ENCODE measurements at places on chromosomes 13 and 19.

DNA sequence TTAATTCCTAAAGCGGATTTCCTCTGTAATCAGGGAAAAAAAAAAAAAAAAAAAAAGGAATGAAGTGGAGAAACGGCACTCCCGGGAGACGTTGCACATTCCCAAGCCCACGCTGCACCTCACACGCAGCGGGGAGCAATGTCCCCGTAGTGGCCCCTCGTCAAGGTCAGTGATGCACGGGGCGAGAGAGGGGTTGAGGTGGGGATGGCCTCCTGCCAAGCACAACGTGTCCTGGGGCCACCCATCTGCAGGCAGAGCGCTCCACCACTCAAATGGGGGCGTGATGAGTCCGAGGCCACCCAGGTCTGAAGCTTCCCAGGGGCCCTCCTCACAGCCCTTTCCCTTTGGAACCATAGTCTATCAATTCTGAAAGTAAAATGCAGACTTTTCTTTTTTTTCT is 15.1 kb downstream of the PLK5 start:
- DNase-seq = no peak

- no peak for DNase-seq
Observed at GRCh38 chr13:40228990-40229389, 437.5 kb downstream of the FOXO1 start.

- peak; percentile 13 for DNase-seq
Observed at GRCh38 chr13:20221772-20222171, 10.3 kb downstream of the GJB6 start.

- DNase-seq = no peak
Observed at GRCh38 chr13:101930331-101930730, 471.5 kb downstream of the FGF14 start.

DNA sequence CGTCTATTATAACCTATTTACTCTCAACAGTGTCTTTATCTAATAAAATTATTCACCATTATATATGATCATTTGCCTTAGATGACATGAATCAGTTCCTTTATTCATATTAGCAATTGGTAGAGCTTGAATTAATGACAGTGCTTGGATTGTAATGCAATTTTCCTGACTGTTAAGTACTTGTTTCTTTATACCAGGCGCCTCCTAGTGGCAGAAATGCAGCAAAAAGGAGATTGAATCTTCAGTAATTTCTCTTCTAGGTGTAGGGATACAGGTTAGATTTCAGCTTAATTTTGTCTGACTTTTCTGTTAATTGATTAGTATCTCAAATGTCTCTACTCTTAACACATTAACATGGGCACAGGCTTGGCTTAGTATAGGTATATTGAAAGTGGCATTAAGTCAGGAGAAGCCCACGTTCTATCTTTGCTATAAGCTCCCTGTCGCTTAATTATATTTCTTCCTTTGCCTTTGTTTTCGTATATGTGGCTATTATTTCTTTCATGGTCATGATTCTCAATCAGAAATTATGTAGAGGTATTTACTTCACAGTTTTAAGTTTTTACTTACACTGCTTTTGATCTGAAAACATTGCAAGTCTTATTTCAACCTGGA is 9.1 kb upstream of the LHFPL6 start:
- peak; percentile 18 for DNase-seq

DNA sequence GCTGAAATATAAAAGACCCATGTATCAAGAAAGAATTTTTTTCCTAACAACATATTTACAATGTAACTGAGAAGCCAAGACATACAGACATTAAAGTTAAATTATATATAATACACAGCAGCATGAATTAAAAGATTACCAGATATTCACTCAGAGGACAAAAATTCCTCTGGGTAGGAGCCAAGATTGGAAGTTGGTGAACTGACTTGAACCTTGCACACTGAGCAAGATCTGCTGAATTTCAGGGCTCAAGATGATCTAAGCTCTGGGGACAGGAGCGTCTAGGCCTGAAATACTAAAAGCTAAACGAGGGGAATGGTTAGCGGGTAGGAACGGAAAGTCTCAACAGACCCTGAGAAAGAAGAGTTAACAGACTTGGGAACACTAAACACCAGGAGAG is 8.5 kb downstream of the FOXO1 start:
- DNase-seq = no peak

GRCh38 chr13:26820871-26821270 is 60.3 kb upstream of the GPR12 start:
- DNase-seq = no peak

DNA sequence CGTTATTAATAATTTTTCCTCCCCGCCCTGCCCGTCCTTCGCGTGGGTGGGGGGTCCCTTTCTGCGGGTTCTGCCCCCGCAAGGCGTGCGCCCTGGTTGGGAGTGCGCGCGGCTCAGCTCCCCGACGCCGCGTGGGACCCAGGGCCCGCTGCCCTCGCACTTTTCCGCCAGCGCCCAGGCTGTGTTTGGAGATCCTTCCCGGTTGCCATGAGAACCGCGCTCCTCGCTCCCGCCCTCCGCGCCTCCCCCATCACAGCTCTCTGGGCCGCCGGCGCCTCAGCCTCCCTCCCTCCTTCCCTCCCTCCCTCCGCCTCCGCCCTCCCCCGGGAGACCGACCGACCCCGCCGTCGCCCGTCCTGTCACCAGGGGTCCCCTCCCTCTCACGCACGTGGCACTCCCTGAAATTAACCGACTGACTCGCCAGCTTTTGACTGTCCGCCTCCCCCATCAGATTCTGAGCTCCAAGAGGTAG is 2.4 kb upstream of the SSBP4 start:
- peak; percentile 89 for DNase-seq

- DNase-seq = no peak
Observed at GRCh38 chr13:30702006-30702405, 33.3 kb upstream of the ALOX5AP start.

GRCh38 chr13:112840472-112841302 is 128.3 kb upstream of the MCF2L start:
- DNase-seq = no peak

DNA sequence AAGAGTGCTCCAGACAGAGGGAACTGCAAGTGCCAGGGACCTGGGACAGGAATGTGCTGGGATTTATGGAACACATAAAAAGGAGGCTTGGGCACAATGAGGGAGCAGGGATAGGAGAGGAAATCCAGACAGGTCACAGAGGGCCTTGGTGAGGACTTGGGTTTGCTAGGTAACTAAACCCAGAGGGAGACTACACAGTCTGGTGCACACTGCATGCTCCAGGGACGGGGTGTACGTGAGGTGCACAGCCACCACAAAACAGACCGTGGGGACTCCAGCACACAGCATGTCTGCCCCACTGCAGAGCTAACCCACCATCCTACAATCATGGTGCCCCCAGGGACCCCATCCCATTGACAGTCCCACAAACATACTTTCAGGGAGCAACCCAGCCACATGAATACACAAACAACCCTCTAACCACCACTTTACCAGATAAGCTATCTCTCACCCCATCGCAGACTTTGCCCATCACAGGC is 5.5 kb upstream of the ZFP36 start:
- no peak for DNase-seq

DNA sequence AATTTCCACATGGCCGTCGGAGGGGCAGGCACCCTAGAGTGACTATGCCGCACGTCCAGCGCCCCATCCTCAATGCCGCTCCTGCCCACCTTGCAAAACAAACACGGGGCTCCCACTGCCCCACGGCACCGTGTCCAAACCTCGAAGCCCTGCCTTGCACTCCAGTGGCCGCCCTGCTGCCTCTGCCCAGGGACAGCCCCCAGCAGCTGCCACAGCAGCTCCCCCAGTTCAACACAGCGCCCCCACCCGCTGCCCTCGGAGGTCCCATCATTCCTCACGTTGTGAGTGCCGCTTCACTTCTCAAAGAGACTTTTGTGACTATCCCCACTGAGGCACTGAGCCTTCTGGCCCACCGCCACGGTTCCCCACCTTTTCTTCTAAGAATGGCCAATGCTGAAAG is 22.3 kb upstream of the TMEM160 start:
- DNase-seq = no peak

DNA sequence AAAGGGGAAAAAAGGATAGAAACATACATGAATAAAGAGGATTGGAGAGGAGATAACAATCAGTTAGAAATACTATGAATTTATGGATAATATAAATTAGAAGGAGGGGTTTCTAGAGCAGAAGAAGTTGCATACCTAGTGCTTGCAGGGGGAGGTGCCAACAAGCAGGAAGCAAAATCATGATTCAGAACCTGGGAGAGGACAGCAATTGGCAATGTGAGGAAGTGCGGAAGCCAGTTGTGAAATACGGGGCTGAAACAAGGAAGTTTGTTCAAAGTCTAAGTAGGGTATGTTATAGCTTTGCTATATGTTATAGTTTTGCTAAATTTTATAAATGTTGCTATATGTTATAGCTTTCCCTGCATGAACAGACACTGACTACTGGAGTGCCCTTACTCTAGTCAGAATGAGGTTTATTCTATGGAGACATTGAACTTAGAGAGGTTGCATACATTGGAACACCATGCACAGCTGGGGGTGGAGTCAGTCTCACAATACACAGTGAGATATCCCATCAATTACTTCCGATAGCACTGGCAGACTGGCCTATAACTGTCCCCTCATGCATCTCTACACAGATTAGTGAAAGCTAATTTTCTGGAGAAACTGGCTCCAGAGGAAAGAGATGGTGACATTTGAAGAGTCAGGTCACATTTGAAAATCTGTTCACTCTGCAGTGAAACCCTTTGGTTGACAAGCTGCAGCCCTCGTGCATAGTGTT is 92.1 kb downstream of the GPC6 start:
- DNase-seq = peak; percentile 3

GRCh38 chr13:62483774-62484173 is 1068.1 kb upstream of the PCDH20 start:
- DNase-seq = no peak

DNA sequence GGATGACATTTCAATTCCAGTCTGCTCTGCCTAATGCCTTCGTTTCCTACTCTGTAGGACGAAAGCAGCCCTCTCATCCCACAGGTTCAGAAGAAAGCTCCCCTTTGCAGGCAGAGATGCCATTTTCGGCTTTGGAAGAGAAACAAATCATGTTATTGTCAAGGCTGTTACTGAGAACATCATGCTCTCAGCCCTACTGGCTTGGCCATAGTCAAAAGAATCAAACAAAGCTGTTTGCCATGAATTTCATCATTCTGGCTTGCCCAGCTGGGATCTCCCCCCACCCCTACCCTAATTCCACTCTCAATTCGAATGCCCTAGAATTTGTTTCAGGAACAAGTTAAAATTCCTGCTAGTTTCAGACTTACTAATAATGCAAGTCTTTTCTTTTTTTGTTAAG is 162.3 kb upstream of the SERP2 start:
- no peak for DNase-seq

GRCh38 chr19:30094756-30095140 is 152.7 kb downstream of the URI1 start:
- no peak for DNase-seq

- DNase-seq = no peak
Observed at GRCh38 chr13:73717632-73718031, 416.6 kb downstream of the KLF12 start.

GRCh38 chr13:98717891-98718290 is 34.6 kb downstream of the SLC15A1 start:
- DNase-seq = no peak

GRCh38 chr13:59893266-59893665 is 270.5 kb downstream of the DIAPH3 start:
- DNase-seq = no peak

GRCh38 chr13:98664510-98664909 is 87.6 kb upstream of the STK24 start:
- DNase-seq = no peak

GRCh38 chr19:42272535-42272897 is 3.5 kb downstream of the CIC start:
- no peak for DNase-seq

- DNase-seq = no peak
Observed at GRCh38 chr19:52689843-52690368, 44.9 kb downstream of the ZNF611 start.

GRCh38 chr13:106499896-106500295 is 35.6 kb downstream of the EFNB2 start:
- DNase-seq = no peak

DNA sequence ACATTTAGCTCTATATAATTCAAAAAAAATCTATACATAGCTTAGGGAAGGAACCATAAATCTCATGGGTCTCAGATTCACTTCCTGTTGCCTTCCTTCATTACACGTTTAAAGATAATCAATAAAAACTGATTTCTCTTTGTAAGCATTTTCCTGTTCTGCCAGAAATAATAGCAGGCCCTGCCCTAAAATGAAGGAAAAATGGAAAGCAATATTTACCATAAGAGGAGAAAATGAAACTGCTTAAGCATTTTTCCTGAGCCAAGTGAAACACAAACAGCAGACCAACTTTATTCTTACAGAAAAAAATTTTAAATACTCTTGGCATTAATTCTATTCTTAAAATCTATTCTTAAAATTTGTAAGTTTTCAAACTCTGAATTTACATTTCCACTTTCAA is 4.0 kb downstream of the LHFPL6 start:
- no peak for DNase-seq

DNA sequence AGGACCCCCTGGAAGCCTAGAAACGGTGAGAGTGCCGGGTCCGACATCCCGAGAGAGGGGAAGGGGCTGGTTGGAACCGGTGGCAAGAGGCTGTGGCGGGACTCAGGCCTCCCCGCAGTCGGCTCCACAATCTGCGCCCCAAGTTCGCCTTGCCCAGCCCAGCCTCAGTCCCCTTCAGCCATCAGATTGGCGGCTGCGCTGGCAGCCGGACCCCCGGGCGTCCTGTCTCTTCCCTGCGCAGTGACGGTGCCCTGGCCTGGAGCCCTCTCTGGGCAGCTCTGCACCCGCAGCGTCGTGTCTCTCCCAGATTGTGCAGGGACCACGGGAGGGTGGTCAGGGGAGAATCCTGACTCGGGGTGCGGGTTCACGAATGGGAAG is 315 bp downstream of the ZNF492 start:
- no peak for DNase-seq

- no peak for DNase-seq
Observed at GRCh38 chr19:31415322-31415721, 66.1 kb upstream of the TSHZ3 start.

GRCh38 chr13:64723724-64724123 is 2506.4 kb downstream of the PCDH9 start:
- DNase-seq = no peak

GRCh38 chr13:35392768-35393167 is 83.7 kb downstream of the MAB21L1 start:
- DNase-seq = no peak

DNA sequence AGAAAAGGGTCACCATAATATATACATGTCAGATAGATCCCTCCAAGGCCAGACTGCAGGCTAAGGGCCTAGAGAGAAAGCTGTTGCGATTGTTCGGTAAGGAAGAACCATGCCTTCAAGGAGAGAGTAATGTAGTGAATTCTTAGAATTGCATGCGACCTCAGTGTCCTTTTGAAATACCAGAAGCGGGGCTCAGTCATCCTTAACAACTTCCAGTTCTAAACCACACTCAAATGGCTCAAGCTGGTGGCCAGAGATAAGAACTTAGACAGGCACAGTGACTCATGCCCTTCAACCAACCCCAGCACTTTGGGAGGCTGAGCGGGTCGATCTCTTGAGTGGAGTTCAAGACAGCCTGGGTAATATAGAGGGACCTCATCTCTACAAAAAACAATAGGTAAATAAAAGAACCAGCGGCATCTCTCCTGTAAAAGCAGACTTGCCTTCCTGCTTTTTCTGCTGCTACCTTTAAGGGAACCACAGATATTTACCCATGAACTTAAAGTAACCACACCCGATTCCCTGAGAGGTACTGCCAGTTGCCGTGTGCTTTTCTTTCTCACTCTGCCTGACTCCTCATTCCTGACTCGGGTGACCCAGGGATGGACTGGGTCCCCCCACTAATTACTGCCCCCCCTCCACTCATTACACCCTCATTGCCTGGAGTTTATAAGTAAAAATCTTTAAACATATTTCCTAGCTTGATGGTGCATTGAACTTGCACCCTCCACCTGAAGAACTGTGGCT is 15.4 kb upstream of the SIGLEC6 start:
- DNase-seq = peak; percentile 11

Measured in CD4-positive, alpha-beta T cell treated with Interferon gamma for 1 hour (primary cell).